ENCODE measurements at places on chromosomes 7 and 10.

GRCh38 chr7:24769014-24769830 is 12.0 kb upstream of the GSDME start:
- DNase-seq = no peak

DNA sequence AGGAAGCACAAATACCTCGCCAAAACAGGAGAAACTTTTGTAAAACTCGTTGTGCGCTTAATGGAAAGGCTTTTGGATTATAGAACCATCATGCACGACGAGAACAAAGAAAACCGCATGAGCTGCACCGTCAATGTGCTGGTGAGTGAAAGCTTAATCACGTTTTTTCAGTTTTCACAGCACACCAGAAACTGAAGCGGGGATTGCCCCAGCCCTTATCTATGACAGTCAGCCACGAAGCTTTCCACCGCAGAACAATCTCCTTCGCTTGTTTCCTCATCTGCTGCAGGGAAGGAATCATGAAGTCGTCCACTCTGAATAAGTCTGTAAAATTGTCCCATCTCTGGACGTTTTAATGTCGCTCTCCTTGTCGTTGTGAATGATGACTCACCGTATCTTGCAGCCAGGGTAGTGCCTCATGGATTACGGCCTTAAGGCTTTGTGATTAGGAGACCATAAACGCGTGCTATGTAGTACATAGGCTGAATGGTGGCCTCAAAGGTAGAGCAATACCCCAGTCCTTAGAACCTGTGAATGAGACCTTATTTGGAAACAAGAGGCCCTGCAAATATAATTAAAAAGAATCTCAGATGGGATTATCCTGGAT is 174.9 kb upstream of the NPS start:
- no peak for DNase-seq

- DNase-seq = no peak
Observed at GRCh38 chr10:34343764-34344163, 471.3 kb downstream of the PARD3 start.

GRCh38 chr7:30082686-30083085 is 52.1 kb upstream of the MTURN start:
- no peak for DNase-seq

DNA sequence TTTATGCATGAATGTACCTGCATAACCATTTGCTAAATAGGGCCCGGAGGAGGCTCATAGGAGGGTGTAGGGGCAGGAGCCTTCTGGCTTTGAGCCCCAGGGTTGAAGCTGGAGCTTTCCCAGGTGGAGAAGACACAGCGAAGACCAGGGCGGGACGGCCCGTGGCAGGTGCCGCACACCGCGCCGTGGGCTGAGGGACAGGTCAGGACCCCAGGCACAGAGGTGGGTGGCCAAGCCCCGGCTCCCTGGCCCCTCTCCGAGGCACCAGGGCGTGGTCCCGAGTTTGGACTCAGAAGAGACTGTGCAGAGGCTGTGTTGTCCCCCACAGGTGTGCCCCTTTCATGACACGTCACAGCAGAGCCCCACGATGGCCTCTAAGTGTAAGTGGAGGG is 56.5 kb downstream of the PWWP2B start:
- DNase-seq = no peak

DNA sequence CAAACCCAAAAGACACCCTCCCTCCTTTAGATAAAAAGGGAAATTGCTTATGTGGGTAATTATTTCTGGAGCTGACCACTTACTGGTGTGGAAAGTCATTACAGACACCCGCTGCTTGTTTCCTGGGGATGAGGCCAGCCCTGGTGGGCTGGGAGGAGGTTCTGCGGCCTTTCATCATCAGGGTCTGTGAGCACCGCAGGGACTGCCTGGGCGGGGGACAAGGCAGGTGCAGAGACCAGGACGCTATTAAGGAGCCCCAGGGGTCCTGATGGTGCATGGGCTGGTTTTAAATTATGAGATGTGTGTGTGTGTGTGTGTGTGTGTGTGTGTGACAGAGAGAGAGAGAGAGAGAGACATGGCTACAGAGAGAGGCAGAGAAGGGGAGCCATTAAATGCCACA is 171.2 kb downstream of the DNAJB6 start:
- DNase-seq = no peak

- no peak for DNase-seq
Observed at GRCh38 chr10:15704581-15704968, 15.1 kb downstream of the ITGA8 start.

GRCh38 chr7:111265394-111265793 is 174.5 kb downstream of the LRRN3 start:
- no peak for DNase-seq

DNA sequence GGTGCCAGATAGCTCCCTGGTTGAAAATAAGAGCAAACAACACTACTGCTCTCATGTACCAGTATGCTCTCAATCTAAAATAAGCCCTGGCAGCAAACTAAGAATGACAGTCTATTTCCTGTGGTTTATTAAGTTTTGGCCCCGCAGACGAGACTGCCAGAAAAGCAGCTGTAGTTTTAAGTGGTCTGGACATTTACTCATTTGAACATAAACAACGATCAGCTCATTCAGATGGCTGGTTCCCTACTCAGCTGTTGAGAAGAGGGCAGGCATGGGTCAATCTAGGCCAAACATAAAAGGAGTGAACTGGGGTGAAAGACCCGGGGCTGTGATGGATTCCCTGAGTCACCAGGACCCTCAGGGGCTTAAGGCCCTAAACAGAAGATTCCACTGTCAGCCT is 4.5 kb downstream of the TRIL start:
- no peak for DNase-seq

DNA sequence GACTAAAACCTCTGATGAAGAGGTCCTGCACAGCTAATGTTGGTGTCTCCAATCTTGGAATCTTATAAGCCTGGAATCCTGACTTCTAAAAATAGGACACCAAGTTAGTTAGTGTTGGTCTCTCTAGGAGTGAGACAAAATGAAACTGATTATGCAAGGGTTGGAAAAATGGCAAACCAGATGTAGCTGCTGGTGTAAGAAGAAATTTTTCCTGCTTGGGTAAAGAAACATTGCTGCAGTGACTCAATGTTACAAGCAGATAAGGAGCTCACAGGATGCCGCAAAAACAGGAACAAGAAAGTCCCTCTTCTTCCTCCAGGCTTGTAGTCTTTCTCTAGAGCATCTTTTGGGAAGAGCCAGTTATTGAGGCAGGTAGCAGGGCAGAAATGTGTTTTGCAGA is 449.0 kb downstream of the ETV1 start:
- DNase-seq = no peak

DNA sequence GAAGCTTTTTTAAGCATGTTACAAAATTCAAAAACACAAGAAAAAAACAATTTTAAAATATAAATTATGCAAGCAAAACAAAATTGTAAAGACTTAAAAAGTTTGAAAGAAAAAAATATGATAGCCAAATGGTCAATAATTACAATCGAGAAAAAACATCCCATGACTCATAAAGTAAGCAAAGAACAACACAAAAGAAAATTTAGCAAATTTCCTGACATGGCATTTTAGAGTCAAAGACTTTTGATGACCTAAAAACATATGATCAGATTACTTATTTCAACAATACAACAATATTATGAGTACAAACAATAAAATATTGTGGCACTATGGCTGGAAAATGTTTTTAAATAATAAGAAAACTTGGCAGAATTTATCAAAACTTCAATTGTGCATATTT is 312.1 kb upstream of the MEOX2 start:
- DNase-seq = no peak

DNA sequence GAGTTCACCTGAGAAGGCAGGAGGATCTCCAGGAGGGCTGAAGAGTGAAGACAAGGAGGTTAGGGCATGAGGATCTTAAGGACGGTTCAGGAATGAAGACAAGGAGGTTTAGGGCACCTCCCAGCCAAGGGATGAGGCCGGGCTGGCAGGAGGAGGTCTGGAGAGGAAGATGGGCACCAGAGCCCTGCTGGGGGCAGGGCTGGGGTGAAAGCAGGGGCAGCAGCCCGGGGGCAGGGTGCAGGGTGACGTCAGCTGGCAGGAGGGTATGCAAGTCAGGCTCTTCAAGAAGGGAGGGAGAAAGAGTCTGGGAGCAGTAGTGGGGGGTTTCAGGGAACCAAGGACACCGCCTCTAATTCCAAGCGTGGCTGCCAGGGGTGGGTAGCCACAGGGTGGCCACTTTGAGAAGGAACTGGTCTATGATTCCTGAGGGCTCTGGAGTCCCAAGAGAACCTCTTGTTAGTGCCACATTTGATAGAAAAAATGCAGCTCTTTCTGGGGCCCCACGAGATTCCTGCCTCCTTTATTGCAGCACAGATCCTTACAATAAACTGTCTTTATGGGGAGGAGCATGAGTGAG is 101.6 kb downstream of the C10orf90 start:
- DNase-seq = no peak

DNA sequence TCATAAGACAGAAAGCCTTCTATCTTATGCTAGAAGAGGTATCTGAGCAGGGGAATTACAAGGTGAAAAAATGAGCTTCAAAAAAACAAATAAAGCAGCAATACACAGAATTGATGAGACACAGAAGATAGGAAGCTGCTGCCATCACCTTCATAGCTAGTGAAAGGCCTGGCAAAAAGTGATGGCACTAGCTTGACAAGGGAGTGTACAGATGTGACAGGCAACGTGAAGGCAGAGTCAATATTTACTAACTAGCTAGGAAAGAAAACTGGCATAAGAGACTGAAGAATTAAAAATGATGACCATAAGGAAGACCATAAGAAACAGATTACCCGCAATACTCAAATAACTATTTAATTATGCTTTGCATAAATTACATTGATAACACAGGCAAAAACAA is 9.4 kb downstream of the GPR22 start:
- no peak for DNase-seq

DNA sequence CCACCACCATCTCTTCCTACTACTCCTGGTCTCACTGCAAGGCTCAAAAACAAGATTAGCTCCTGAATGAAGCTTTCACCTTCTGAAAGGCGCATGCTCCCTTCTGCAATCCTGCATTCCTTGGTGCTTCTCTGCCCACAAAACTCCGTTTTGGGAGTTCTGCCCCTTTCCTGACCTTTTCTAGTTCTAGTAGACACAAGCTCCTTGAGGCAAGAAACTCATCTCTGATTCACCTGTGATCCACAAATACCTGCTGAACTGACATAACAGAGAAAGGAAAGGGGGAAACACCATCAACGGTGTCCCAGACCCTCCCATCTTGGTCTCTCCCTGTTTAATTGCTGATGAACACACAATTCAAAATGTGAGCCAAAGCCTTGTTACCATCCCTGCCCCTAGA is 64.0 kb upstream of the EGR2 start:
- DNase-seq = no peak

DNA sequence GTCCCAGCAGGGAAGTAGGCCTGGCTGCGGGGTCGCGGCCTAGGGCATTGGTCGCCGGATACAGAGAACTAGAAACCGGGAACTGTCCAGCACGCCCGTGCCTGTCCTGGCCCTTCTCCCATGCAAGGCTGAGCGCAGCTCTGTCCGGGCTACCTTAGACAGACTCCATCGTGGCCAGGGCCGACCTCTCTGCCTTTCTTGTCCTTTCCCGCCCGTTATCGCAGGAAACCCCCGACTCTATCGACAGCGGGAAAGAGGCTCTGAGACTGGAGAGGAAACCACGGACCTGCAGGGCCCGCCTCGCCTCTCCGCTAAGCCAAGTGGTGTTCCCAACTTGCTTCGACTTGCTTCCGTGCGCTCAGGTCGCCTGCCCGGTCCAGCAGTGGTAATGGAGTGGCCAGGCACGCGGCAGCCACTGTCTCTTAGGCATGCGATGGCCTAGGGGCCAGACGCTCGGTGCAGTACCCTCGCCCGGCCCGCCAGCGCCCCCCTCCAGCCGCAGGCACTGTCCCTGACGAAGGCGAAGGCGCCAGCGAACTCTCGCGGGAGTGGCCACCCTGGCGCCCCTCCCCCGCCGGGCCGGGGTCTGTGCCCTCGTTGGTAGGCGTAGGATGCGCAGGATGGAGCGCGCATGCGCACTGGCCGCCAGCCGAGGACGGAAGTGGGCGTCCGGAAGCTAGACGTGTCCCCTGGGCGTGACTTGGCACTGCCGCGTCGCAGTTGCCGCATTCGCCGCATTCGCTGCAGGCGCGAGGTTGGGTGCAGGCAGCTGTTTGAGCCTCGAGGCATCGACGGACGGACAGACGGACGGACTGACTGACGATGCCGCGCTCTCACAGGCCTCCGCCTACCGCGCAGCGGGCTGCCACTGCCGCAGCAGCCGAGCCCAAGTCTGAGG is 54.4 kb downstream of the MCMBP start:
- DNase-seq = no peak

GRCh38 chr10:3808689-3809199 is 23.7 kb upstream of the KLF6 start:
- DNase-seq = no peak

- no peak for DNase-seq
Observed at GRCh38 chr10:124299696-124300095, 119.0 kb downstream of the OAT start.

DNA sequence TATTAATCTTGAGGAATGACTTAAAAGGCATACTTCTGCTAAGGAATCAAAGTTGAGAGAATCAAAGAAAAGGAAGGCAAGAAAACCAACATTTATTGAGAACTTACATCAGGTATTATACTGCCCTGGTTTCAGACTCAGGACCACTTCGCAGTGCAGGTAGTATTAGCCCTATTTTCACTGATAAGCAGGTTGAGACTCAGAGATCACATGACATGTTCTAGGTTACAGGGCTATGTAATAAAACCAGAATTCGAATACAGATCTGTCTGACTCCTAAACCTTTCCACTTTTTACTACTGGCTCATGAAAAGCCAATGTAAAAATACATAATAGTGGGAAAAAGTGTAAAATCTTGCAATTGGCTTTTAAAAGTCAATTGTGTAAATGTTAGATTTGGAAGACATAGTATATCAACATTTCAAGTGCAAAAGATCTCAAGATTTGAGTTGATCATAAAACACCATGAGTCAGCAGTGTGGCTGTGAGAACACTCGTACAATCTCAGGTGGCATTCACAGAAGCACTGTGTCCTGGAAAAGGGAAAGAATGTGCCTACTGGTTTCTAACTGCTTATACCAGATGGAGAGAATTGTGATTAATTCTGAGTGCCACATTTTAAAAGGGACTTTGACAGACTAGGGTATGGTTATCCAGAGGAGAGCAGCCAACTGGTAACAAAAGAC is 195.8 kb upstream of the MKLN1 start:
- no peak for DNase-seq

- no peak for DNase-seq
Observed at GRCh38 chr10:72316386-72316700, 38.4 kb downstream of the DNAJB12 start.

DNA sequence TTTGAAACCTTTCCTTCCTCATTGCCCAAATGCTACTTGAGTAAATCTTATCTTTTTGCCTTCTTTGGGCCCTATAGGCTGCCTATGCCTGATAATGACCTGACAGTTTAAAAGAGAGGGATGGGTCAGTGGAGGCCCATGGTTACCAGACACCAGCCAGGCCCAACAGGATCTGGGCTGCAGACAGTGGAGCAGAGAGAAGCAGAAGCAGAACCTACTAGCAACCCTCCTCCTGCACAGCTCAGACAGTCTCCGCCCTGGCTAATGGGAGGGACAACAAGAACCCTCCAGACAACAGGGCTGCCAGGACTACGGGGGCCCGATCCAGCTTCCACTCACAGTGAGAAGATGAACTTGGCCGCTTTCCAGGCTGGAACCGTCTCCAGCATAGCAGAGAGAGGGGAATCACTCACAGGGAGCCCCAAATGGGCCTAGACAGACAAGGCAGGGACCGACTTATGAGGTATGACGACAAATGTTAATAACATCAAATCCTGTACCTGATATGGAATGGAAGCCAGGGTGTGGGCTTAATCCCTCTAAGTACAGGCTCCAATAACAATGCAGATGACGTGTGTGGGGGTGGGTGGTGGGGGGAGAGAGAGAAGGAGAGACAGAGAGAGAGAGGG is 31.7 kb upstream of the DGKI start:
- no peak for DNase-seq

- DNase-seq = no peak
Observed at GRCh38 chr10:26095781-26096180, 120.8 kb upstream of the GAD2 start.

All from activated gamma-delta T cell treated with anti-CD3 and anti-CD28 coated beads, Interleukin-2, amount 50 U/mL, for 16 hours (primary cell).